Astrocyte (in vitro differentiated cells and primary cell): ENCODE measurements at places on chromosomes 7 and 10. TPM values are rescaled to one million over a fixed set of nuclear protein-coding genes. Genes with fewer than 3 reads are reported as not detected.
A peak's percentile ranks its signal among the peaks of the same experiment; 100 is the strongest.

GRCh38 chr10:21604651-21605050, 70.6 kb downstream of the MLLT10 start:
- DNase-seq = no peak

Gene PRF1
- 0.14 and 0.16 TPM in 2 replicates for total RNA-seq

- no peak for DNase-seq
Observed at GRCh38 chr7:15667991-15668390, 18.5 kb downstream of the MEOX2 start.

- peak; percentile 93 for DNase-seq
Observed at GRCh38 chr10:61643316-61643751, 19.4 kb upstream of the CABCOCO1 start.

Gene VWA2
- total RNA-seq = 0.25 TPM in 1 of 2 replicates, not detected in the other

Gene ELAPOR2
- 23.9 and 25.2 TPM in 2 replicates for total RNA-seq

DNA sequence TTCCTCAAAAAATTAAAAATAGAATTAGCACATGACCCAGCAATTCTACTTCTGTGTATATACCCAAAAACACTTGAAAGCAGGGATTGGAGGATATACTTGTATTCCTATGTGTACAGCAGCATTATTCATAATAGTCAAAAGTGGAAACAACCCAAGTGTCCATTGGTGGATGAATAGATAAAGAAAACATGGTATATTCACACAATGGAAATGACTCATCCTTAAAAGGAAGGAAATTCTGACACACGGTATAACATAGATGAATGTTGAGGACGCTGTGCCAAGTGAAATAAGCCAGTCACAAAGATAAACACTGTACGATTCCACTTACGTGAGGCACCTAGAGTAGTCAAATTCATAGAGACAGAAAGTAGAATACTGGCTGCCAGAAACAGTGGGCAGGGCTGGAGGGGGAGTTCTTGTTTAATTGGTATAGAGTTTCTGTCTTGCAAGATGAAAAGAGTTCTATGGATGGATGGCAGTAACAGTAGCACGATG, 26.6 kb upstream of the KAT6B start:
- DNase-seq = peak; percentile 93

- no peak for DNase-seq
Observed at GRCh38 chr7:69763513-69763912, 165.2 kb downstream of the AUTS2 start.

Gene BICC1
- total RNA-seq = 23.0 and 37.5 TPM in 2 replicates

- DNase-seq = no peak
Observed at GRCh38 chr10:51786684-51787035, 87.3 kb upstream of the CSTF2T start.

Gene TMEM196
- total RNA-seq = not detected in 2 replicates

DNA sequence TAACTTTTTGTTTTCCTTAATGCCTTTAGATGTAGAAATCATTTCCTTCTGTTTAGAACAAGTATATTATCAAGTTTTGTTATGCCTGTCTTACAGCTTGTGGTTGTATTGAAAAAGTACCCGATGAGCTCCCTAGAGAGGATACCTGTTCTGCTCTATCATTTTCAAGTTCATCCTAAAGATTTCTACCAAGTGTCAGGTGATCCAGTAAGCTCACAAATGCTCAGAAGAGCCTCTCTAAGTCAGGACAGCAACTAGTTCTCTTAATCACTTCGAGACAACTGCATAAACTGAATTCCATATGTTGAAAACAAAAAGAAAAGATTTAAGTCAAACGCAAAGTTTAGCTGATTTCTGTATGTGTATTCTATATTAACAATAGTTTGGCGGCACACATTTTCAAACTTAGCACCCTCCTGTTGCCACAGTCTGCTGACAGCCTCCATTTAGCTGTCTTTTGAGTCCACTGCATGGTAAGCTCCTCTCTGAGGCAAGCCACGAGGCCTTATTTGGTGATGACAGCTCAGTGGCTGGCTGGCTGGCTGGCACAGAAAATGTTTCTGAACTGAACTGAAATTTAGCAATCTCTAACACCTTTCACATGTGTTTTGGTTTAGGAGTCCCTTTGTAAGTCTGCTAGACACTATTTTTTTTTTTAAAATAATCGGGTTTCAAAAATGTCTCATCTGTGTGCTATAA, 59.4 kb downstream of the SEMA3C start:
- DNase-seq = no peak

- DNase-seq = no peak
Observed at GRCh38 chr10:101818872-101819633, 809 bp upstream of the OGA start.

DNA sequence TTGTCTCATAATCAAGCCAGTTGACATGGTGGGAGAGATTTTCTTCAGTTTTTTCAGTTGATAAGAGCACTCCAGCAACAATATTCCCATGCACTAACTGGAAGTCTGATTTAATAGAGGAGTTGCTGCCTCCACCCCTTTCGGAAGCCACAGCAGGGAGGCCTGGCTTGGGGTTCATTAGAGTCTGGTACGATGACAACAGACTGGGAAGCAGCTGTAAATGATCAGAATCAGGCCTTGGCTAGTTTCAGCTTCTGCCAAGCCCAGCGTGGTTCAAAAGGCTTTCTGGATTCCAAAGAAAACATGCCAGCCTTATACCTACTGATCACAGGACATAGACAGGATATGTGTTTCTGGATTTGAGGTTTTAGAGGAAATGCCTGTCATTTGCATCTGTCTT, 274.0 kb downstream of the CSTF2T start:
- peak; percentile 24 for DNase-seq

Gene CPN1
- not detected in 2 replicates for total RNA-seq

Gene GDF10
- 2.2 and 6.1 TPM in 2 replicates for total RNA-seq

DNA sequence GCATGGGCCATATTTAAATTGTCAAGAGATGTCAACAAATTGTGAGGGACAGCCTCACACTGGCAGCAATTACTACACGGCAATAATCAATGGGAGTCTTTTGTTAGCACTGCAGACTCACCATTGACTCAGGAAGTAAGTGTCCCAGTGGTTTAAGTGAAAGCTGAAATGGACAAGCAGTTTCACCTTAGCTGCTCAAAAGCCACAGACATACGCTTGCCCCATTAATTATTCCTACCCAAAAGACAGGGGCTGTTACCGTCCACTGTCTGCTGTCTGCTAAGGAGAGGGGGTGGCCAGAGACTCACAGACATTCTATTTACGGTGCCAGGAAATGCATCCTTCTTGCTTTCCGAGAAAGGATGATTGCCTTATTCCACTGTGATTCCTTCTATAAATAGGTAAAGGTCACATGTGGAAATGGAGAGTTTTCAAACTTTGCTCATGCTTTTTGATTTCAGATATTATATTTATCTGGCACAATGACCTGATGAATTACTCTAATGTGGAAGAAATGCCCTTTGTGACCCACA, 309.7 kb upstream of the NFE2L3 start:
- DNase-seq = peak; percentile 21

Gene NANOS1
- total RNA-seq = 3.0 and 4.7 TPM in 2 replicates

GRCh38 chr7:46664453-46664852, 743.4 kb upstream of the IGFBP3 start:
- no peak for DNase-seq

- peak; percentile 57 for DNase-seq
Observed at GRCh38 chr7:99106821-99107241, 37.1 kb downstream of the SMURF1 start.

GRCh38 chr7:44077681-44078091, 4.6 kb downstream of the POLM start:
- no peak for DNase-seq

Gene GARIN1A
- 2.7 and 5.9 TPM in 2 replicates for total RNA-seq

GRCh38 chr7:75819711-75820110, 6.1 kb upstream of the CCL24 start:
- DNase-seq = no peak

GRCh38 chr10:92110039-92110794, 180.7 kb downstream of the CPEB3 start:
- peak; percentile 77 for DNase-seq

Gene TRUB1
- total RNA-seq = 23.0 and 25.3 TPM in 2 replicates

Gene CFAP70
- 1.2 and 1.3 TPM in 2 replicates for total RNA-seq

- no peak for DNase-seq
Observed at GRCh38 chr10:65273115-65273514, 1652.7 kb upstream of the LRRTM3 start.

Gene WASHC2C
- total RNA-seq = 39.4 and 39.6 TPM in 2 replicates

Gene DBF4
- total RNA-seq = 9.4 and 13.0 TPM in 2 replicates

GRCh38 chr10:117950408-117950807, 96.3 kb downstream of the RAB11FIP2 start:
- DNase-seq = no peak

Gene PARD3
- 35.4 and 35.9 TPM in 2 replicates for total RNA-seq

DNA sequence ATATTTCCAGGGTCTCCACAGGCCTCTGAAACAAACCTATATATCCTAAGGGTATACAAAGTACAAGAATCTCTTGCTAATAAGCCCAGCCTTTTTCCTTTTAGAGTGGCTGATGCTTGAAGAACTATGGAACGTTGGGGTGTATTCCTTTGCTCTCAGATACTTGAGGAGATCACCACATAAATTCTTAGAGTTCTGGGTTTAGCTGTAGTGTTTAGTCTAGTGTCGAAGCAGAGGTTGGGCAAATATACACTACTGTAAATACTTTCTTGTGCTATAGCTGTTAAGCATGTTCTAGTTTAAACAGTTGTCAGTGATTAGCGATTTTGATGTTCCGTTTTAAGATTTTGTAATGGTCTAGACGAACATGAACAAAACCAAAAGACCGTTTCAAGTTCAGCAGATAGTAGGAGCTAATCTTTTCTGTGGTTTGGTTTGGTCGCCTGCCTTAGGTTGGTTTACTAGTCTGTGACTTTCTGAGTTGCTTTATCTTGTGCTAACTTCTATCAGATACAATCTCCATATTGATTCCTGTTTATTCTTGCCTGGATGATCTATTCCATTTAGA, 229.6 kb downstream of the NSUN6 start:
- DNase-seq = no peak

Gene BMPER
- total RNA-seq = 2.1 and 4.4 TPM in 2 replicates

DNA sequence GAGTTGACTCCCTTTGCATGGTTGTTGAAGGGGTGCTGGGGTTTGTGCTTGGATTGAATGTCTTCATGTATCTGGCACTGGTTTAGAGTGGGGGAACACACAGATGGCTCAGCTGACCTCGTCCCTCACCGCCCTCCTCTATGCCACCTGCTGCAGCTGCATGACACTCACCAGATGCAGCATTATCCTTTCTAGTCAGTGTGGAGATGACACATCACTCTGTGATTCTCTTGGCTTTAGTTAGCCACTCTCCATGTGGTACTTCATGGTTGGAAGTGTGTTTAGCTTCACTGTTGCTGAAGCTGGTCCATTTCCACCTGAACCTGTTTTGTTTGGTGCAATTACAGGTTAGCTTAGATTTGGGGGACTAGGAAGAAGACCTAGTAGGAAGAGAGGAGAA, 56.3 kb upstream of the BMPER start:
- peak; percentile 55 for DNase-seq

GRCh38 chr10:110267276-110267675, 37.4 kb downstream of the SMNDC1 start:
- DNase-seq = no peak

Gene USP6NL
- total RNA-seq = 15.1 and 16.6 TPM in 2 replicates

Gene PSAP
- 1,120 and 1,191 TPM in 2 replicates for total RNA-seq

DNA sequence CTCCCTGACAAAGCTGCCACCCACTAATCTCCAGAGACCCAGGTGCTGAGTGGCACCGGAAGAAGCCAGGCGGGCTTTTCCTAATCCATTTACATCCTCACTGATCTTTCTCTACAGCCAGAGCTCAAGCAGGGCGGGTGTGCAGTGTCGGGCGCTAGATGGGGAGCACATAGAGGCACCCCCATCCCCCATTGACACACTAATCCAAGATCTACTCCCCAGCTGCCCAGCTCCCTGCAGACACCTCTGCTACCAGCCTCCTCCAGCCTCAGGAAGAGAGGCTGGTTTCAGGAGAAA, 22.2 kb downstream of the FRMPD2 start:
- no peak for DNase-seq

Gene OPN4
- not detected in 2 replicates for total RNA-seq
